SK-N-SH treated with all-trans-retinoic acid at 6 μM for 48 hours (cell line): ENCODE measurements at places on chromosomes 5 and 9.

DNA sequence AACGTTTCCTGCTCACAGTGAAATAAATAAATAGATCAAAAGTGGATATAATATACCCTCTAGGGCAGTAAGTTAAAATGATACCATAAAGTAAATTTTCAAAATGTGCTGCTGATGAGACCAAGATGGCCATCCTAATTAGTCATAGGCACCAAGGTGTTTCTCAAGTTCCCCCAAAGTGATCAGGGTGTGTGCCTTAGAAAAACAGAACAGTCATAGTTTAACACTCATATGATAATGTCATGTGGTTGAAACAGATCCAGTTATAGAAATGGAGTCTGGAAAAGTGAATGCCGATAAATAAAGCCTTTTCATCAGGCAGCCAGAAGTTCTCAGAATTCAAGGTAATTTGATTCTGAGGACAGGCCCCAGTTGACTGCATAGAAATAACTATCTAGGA lies 161.5 kb upstream of the CDKN2B start:
- no peak for ATAC-seq

- ATAC-seq: no peak
Observed at GRCh38 chr9:137685035-137685740, 66.4 kb downstream of the EHMT1 start.

GRCh38 chr5:116497631-116498030 lies 77.0 kb downstream of the SEMA6A start:
- no peak for ATAC-seq

GRCh38 chr5:159184858-159185381 lies 24.4 kb downstream of the RNF145 start:
- ATAC-seq: peak; percentile 84

DNA sequence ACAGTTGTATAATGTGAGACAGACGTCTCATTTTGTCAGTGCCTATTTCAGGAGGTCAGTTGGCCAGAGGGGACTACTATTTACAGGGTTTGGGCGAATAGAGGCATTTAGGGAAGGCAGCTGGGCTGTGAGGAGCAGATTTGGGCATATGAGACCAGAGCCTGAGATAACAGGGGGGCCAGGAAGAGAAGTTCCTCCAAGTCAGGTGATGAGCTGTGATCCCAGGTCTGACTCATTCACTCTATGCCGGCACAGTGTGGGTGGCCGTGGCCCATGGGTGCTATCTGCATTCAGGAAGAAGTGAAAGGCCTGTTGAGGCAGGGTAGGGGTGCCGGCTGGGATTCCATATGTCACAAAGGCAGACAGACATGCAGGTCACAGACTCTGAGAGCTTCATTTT lies 142.8 kb downstream of the PDZD2 start:
- ATAC-seq: no peak

GRCh38 chr9:89994988-89995613 lies 390.3 kb downstream of the GADD45G start:
- no peak for ATAC-seq

DNA sequence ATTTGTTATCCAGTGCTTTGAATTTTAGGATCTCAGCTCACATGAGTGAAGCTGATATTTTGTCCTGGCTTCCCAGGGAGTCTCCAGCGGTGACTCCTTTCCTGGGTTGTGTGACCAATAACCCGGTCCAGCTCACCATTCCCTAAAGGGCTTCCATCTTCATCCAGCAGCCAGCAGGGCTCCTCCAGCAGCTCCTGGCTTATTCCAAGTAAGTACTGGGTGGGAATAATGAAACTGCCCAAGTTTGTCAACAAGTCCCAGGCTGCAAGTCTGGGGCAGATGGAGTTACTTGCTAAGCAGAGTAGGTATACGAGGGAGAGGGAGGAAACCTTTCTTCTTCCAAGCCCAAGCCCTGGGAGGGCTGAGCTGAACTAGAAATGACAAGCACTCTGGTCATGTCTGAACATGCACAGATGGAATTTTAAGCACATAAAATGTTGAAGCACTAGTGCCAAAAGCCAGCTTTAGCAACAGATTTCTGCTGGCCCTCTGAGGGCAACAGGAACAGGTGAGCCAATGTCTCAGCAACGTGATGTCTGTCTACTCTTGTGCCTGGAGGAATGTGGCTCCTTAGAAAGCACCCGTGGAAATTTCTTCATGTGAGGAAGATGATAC lies 153.7 kb upstream of the DAPK1 start:
- no peak; the same call in 2 of the 3 replicates for ATAC-seq

DNA sequence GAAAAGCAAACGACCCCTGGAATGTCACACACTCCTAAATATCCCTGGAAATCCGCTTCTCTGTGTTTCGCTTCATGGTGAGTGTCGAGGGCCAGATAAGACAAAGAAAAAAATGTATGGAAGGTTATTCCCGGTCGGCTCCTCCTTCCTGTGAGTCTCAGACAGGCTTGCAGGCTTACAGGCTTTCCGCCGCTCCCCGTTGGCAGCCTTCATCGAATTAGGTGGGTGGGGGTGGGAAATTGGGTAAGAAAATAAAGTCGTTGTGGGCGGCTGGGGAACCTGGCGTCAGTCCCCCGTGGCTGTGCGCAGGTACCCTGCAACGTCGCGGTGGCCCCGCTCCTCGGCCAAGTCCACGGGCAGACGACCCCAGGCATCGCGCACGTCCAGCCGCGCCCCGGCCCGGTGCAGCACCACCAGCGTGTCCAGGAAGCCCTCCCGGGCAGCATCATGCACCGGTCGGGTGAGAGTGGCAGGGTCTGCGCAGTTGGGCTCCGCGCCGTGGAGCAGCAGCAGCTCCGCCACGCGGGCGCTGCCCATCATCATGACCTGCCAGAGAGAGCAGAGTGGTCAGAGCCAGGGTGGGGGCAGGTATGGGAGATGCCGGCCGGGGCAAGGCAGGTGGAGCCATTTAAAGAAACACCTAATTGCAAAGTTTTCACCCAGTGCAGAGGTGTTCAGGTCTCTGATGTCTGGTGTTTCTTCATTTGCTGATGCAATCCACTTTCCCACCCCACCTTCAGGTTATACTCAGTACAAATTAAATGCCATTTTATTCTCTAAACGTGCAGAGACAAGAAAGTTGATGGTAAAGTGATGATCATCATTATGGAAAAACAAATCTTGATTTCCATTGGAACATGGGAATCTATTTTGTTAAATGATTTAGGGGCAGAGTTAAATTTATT lies 3.2 kb downstream of the CDKN2B start:
- ATAC-seq: peak; percentile 6; the same call in 2 of the 3 replicates

GRCh38 chr9:70398145-70398556 lies 16.3 kb downstream of the KLF9 start:
- no peak for ATAC-seq

DNA sequence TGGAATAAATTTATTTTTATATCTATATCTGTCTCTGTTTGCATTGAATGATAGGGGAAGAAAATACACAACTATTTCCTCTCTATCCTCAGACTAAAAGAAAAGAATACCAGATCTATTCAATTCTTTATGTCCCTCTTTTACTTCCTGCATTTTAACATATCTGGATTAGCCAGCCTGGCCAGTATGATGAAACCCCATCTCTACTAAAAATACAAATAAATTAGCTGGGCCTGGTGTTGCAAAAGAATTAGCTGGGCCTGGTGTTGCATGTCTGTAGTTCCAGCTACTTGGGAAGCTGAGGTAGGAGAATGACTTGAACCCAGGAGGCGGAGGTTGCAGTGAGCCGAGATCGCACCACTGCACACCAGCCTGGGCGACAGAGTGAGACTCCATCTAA lies 182.0 kb downstream of the LURAP1L start:
- no peak for ATAC-seq

- no peak for ATAC-seq
Observed at GRCh38 chr9:14909181-14909580, 1.0 kb downstream of the FREM1 start.

DNA sequence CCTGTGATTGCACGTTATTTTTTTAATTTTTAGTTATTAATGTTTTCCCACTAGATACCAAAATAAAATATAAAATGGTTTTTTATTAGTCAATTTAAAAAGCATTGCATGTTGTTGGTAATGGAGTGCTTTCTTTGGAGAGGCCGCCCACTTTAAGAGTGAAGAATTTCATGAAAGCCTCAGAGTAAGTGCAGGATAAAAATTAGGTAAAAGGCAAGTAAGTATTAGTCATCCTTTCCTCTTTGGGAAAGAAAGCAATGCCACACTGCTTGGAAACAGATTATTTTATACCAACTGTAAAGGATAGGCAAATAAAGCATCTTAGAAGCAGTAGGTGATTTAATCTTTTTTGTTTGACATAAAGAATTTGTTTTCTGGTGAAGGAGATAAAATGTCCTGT lies 62.9 kb downstream of the HSD17B4 start:
- peak; percentile 51; the same call in 2 of the 3 replicates for ATAC-seq

DNA sequence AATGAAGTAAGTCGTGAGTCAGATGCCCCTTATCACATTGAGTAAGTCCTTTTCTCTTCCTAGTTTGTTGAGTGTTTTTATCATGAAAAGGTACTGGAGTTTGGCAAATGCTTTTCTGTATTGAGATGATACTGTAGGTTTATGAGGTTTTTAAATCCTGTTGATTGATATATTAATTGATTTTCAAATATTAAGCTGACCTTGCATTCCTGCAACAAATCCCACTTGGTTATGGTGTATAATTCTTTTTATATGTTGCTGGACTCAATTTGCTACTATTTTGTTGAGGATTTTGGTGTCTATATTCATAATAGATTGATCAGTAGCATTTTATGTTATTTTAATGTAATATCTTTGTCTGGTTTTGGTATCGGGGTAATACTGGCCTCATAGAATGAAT lies 81.0 kb upstream of the BNC2 start:
- no peak for ATAC-seq

- peak; percentile 36; the same call in 1 of the 3 replicates for ATAC-seq
Observed at GRCh38 chr5:77356740-77357139, 135.4 kb downstream of the WDR41 start.

DNA sequence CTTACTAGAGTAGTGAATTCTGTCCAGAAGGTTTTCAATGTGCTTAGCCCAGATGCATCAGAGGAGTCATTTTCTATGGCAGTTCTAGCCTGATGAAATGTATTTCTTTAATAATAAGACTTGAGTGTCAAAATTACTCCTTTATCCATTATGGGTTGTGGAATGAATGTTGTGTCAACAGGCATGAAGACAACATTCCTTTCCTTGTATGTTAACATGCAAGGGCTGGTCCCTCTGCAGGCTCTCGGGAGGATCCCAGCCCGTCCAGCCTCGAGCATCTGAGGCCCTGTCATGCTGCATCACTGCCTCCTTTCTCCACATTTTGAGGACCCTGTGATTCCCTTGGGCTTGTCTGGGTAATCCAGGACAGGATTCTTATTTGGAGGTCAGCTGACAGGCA lies 42.9 kb upstream of the FAM120AOS start:
- no peak for ATAC-seq

- no peak for ATAC-seq
Observed at GRCh38 chr9:123450098-123450770, 94.2 kb downstream of the CRB2 start.

GRCh38 chr9:121962421-121962820 lies 130.7 kb downstream of the TTLL11 start:
- ATAC-seq: peak; percentile 3; the same call in 1 of the 3 replicates

DNA sequence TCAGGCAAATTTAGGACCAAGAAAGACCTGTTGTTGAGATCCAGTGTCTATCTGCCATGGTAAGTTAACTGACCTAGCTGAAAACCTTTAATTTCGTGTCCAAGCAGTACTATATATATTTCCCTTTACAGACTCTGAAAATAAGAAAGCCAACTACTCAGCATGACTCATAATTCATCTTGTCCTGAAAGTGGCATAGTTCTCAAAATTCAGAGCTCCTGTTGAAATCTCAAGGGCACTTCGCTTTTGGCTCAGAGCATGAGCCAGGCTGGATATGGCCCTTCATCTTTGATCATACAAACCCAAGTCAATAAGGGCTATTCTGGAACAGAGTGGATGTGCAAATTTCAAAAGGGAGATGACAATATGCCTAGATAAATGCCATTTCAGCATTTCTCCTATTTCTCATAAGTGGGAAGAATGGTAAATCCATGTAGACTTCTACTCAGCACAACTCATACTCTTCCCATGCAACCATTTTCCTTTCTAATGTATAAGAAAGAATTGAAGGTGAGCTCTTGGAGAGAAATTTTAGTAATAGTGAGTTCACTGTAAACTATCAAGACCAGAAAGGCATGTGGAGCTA lies 567.9 kb upstream of the DAB2 start:
- ATAC-seq: no peak
